ENCODE measurements at places on chromosomes 4 and X. TPM values are rescaled to one million over a fixed set of nuclear protein-coding genes. Genes with fewer than 3 reads are reported as not detected.

The C4orf46 gene
- total RNA-seq = 32.1 TPM

The PI4K2B gene
- total RNA-seq = 46.1 TPM

The RTL9 gene
- total RNA-seq = 0.03 TPM

DNA sequence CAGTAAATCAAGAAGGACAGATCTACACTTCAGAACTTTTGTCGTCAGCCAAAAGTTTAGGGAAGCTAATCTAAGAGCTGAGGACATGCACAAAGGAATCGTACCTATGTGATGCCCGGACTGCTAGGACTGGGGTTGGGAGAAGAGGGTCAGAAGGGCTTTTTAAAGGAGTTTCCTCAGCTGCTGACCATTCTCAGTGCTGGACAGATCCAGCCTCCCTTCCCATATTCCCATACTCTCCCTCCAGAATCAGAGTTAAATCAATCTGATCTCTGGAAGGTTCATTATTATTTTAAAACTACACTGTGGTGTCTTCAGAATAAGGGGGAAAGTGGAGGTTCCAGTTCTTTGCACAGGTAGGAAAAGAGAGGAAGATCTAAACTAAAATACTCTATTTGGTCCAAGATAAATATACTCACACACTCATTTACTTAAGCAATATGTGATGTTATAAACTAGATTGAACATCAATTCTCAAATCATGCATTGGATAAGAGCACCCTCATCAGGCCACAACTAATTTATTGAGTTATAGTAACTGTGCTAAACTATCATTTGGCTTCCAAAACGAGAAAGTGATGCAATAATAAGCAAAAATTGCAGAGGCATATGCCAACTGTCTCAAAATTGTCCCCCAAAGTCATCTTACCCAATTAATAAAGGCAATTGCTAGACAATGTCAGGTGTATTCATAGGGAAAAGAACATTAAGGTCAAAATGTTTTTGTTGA lies 124.7 kb downstream of the HNRNPD start:
- no peak for DNase-seq

DNA sequence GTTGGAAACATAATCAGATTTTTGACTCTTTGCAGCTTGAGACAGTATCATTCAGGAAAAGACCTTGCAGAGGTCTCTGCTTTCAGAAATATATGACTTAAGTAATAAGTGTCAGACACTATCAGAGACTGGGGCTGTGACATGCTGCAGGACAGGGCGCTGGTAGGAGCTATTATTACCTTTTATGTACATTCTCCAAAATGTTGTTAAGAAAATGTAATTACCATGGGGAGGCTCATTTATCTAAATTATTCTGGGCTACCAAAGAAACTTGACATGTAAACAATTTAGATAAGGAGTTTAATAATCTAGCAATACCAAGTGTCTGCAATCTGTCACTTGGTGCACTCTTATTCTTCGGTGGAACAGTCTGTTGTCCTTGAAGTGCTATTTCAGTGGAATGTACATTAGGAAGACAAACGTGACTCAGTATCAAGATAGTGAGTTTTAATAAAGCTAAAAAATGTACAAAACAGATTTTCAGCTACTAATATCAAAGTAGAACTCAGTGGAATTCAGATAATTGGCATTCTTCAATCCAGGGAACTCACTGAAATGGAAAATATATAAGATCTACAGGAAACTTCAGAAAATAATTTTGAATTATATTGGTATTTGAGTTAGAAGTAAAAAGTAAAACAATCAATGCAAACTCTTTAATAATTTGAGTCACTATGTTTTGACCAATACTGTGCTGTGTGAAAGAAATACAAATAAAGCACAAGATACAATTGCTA lies 214.5 kb downstream of the KCNIP4 start:
- no peak for DNase-seq

The COPS4 gene
- total RNA-seq = 94.3 TPM

- no peak for DNase-seq
These were observed 6.3 kb downstream of the MAGEB1 start for GRCh38 chrX:30253257-30253656.
